ENCODE measurements at places on chromosomes 4 and X.

DNA sequence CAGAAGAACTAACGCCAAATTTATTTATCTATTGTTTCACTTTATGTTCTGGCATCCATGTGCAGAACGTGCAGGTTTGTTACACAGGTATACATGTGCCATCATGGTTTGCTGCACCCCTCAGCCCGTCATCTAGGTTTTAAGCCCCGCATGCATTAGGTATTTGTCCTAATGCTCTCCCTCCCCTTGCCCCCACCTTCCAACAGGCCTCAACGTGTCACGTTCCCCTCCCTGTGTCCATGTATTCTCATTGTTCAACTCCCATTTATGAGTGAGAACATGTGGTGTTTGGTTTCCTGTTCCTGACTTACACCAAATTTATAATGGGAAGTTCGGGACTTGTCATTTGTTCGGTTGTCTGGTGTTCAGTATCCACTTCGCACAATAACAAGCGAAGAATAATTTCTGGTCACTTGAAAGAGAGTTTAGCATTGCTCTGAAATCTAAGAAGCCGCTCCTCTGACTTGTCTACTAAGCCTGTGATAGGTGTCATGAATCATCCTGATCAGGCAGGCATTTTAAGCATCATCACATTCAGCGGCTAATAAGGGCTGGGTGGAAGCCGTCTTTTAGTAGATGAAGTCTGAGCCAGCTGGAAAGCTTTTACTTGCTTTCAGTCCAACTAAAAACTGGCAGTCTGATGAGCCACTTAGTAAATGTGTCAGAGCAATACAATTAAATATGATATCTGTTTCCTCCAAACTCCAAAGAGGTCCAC is 1065.7 kb upstream of the PABPC4L start:
- DNase-seq: no peak

- DNase-seq: no peak
These were observed 200.1 kb upstream of the PPARGC1A start for GRCh38 chr4:24089851-24090534.

DNA sequence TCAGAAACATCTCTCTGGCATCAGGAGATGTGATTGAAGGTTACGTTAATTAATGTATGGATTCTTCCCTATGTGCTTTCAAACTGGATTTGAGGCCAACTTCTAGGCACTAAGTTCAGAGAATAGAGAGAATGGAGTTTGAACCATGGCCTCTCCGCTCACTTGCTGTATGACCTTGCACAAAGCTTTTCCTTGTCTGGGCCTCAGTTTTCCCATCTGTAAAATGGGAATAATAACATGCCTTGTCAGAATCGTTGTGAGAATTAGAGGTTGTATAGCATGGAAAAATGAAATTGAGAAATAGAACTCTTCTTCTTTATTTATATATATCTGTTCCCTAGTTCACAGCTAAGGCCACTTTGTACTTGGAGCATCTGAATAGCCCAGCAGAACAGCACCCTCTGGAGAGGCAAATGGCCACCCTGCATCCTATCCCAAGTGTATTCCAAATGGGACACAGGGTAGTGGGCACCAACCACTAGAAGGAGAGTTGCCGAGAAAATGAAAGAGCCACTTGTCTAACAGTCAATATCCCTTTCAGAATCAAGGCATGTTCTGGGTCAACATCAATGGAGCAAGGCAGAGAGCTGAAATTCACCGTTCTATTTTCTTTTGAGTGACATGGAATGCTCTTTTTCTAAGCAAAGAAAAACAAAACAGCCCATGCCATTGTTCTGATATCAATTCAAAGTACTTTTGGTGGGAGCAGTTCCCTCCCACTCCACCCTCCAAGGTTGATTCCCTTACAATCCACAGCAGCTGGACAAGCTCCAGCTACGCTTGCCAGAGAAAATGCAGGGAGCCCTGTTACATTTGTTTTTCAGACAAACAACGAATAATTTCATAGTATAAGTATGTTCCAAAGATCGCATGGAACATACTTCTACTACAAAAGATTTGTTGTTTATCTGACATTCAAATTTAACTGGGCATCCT is 23.3 kb upstream of the MTM1 start:
- DNase-seq: no peak

- DNase-seq: no peak
These were observed 32.7 kb upstream of the PROM1 start for GRCh38 chr4:16116493-16116990.

DNA sequence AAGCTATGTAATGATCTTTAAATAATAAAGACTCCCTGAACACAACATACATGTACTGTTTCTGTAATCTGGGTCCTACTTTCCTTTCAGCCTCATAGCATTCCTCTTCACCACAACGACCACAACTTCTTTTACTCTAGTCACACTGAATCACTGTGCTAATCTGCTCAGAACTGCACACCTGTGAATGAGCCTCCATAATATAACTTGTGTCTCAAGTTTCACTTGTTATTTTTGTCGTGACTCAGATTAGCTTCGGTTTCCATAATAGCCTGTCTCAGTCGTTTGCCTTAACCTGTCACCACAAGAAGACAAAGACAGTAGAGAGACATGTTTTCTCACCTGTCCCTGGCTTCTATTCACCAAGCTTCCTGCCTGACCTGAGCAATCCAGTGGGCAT is 61.8 kb downstream of the MAGED1 start:
- no peak for DNase-seq

GRCh38 chr4:152072001-152072485 is 311.2 kb upstream of the GATB start:
- DNase-seq: no peak

DNA sequence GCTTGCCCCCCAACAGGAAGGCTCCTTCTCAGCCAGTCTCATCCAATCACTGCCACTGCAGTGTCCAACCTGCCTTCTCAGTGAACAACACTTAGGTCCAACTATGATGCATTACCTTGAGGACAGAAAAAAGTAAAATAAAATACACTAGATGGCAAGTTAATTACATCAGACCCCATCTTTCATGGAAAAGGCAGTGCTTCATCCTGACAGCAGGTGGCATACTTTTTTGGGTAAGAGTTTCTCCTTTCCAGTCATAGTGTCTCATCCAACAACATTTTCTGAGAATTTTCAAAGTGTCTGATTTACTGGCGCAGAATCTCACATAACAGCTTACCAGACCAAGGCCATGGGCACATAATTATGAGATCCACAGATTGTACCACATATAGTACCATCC is 1742.8 kb downstream of the PCDH7 start:
- no peak for DNase-seq

DNA sequence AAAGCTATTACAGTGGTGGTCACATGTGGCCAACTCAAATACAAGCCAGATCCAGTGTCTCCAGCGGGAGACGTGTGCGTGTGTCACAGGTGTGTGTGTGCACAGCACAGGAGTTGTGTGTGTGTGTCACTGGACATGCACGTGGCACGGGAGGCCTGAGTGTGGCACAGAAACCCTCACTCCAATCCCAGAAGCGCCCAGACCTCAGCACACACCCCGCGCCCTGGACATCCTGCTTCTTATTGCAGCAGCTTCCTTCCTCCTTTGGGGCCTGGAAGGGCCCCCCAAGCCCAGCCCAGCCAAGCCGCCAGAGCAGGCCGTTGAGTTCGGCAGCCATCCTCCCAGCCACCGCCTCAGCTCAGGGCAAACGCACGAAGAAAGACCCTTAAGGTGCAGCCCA is 37.9 kb downstream of the ACOX3 start:
- no peak for DNase-seq

DNA sequence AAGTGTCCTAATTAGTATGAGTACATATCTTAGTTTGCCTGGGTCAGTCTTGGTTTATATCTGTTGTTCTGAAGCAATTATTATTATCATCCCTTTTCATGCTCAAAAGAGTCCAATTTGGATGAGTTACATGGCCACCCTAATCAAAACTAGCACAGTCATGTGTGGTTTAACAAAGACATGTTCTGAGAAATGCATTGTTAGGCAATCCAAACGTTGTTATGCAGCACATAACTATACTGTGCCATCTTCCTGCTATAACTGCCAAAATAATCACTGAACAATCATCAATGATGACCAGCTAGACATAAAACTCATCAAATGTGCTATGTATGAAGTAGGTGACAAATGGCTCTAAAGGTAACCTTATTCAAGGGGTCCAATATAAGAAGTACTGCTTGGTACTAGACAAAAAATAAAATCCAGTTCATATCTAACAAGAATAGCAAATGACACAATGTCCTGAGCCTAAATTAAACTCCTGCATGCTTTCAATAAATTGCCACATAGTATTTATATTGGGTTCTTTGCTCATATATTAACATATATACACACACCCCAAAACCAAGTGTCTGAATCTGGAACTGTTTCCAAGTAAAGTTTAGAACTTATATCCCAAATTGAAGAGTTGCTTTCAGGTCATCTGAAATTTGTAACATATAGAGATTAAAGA is 41.9 kb downstream of the CNOT6L start:
- DNase-seq: no peak

DNA sequence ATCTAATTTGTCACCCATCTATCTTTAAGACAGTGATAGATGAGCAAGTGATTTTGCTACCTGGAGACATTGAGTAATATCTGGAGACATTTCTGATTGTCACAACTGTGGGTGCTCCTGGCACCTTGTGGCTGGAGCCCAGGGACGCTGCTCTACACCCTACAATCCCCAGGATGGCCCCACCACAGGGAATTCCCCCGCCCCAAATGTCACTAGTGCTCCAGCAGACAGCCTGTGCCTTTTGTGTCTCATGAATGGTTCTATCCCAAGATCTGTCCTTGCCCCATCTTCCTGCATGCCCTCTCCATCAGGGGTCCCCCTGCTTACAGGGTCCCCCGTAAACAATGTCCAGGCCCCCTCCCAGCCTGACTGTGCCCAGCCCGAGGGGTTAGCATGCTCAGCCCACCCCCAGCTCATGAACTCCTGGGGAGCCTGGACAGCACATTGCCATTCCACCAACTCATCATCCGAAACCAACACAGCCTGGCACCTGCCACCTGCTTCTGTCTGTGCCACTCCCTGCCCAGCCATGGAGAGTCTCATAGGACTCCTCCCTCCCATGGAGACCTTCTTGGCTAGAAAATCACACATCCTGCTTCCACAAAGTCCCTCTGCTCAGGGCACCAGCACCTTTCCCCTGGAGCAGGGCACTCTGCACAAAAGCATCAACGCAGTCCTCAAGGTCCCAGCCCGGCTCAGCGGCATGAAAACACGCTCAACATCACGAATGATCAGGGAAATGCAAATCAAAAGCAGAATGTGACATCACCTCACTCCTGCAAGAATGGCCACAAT is 5.7 kb downstream of the P2RY8 start:
- DNase-seq: no peak

Measured in stimulated activated CD4-positive, alpha-beta T cell treated with anti-CD3 and anti-CD28 coated beads, Interleukin-1b, Interleukin-23, amount 100 ng/mL, for 24 hours (primary cell).